ENCODE measurements at places on chromosomes 2 and 18. TPM values are rescaled to one million over a fixed set of nuclear protein-coding genes. Genes with fewer than 3 reads are reported as not detected.

NPPC gene
- total RNA-seq = 7.4 TPM

COL5A2 gene
- total RNA-seq = 22.1 TPM

UGT1A10 gene
- total RNA-seq = not detected

C2orf15 gene
- 3.2 TPM for total RNA-seq

ACVR1 gene
- 20.4 TPM for total RNA-seq
